Smooth muscle cell of the brain vasculature (primary cell): ENCODE measurements at places on chromosomes 2 and 18.

GRCh38 chr2:145792745-145793144, 1272.8 kb upstream of the ZEB2 start:
- no peak for DNase-seq

DNA sequence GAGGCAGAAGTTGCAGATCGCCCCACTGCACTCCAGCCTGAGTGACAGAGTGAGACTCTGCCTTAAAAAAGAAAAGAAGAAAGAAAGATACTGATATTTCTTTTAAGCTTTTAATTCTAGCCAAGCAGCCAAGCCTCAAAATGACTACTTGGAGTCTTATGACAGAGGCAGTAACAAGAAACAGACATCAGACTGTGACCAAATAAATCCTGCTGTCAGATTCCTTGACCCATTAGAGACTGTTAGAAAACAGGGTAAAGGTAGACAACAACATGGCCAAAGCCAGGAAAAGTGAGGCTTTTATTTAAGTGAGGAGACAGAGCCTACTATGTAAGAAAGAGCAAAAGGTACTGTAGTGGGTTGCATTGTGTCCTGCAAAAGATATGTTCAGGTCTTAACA, 83.4 kb upstream of the NARS1 start:
- no peak for DNase-seq

DNA sequence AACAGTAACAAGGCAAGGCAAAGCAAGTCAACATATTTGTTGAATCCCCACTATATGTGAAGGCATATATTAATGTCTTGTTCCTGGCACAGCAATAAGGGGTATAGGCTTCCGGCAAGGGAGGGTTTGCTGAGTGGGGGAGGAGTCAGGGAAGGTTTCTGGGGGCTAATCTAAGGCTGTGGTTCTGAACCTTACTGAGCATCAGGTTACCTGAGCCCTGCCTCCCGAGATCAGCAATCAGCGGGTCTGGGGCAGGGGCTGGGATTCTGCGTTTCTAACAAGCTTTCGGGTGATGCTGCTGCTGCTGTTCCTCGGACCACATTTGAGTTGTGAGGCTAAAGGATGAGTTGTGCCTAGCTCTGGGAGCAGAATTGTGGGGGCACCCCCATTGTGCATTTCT, 401.7 kb upstream of the SPRED2 start:
- DNase-seq: no peak

DNA sequence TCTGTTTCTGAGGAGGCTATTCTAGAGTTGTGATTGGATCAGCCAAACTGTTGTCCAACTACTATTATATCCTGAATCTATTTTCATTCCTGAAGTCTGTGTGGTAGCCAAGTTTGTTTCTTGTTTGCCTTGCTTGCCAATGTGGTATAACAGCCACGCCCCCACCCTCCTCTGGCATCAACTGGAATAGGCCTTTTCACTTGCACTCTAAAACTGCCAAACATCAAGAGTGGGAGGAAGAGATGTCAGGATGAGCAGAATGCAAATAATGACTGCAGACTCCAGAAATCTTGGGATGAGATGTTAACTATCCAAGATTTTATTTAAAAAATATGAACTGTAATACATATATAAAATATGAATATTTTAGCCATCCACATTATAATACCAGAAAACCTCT, 246.1 kb downstream of the NRXN1 start:
- no peak for DNase-seq

DNA sequence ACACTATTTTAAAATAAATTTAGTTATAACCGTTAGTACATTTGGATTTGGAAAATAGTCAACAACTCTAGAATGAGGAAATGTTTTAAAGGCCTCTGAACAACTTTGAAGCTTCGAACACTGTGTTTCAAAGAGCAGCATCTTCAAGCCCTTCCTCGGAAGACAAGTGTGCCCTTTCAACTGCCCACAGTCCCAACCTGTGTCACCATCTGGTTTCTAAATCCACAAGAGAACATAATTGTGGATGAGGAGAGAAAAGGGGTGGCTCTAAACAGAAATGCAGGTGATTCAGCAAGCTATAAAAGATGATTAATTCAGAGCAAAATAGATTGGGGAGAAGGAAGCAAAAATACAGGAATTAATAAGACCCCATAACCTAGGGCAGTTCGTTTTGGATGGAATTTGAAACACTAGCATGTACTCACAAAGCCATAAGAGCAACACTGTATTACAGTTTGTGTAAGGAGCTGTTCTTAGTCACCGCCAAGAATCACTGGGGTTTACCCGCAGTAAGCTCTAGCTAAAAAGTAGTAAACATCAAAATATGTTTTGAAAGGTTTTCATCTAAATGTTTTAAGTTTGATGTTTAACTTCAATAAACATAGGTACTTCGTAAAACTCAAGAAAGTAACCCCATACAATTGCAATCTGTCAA, 160.7 kb downstream of the EIPR1 start:
- no peak for DNase-seq

GRCh38 chr2:179622112-179622511, 239.3 kb downstream of the ZNF385B start:
- no peak for DNase-seq

DNA sequence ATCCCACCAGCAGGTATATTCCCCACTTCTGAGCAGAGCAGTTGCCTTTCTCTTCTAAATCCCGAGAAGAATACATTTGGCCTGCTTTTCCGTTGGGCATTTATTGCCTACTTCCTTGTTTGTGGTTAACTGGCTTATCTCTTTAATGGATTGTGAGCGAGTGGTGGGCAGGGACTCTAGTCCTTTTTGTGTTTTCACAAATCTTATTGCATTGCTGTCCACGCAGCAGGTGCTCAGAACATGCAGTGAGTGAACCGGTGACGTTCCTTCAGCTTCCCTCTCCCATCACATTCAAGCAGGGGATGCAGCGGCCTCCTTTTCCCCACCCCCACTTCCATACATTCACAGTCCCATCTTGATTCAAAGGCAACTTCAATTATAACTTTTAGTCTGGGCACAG, 28.9 kb upstream of the GAREM2 start:
- no peak for DNase-seq

DNA sequence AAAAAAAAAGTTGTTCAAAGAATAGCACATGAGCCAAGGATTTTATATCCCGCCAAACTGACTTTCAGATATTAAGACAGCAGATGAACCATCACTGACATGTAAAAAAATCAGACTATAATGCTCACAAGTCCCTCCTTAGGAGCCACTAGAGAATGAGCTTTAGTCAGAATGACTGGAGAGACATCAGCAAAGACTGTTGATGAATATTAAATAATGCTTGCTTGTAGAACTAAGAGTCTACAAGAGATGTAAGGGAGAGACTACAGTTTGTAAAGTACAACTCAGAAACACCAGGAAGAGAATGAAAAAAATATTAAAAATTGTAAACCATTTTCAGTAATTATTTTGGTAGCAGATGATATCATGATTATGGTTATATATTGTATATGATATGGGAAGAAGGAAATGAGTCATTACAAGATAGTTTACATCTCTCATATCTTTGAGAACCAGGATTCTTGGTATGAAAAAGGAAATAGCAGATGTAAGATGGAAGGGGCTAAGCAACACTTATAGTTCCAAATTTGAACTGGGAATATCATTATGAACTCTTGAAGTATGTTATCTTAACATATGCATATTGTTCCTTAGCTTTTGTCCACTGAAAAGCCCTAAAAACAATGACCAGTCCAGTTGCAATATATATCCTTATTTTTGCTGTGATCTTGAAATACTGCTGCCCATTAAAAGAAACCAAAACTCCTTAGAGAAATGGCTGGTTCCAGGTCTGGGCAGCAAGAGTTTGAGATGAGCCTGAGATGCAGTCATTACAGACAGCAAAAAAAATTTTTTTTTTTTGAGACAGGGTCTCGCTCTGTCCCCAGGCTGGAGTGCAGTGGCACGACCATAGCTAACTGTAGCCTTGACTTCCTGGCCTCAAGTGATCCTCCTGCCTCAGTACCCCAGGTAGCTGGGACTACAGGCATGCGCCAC, 55.7 kb downstream of the PTPN2 start:
- DNase-seq: no peak

- DNase-seq: no peak
Measured at GRCh38 chr2:43375746-43376522, 149.5 kb upstream of the ZFP36L2 start.

- DNase-seq: peak; percentile 45
Measured at GRCh38 chr18:11937874-11938478, 29.9 kb upstream of the MPPE1 start.

GRCh38 chr2:218889937-218890336, 9.3 kb downstream of the WNT10A start:
- no peak for DNase-seq
